ENCODE measurements at places on chromosomes 12 and 14.

GRCh38 chr12:127214186-127214585 lies 1052.8 kb upstream of the TMEM132C start:
- DNase-seq, result no peak

DNA sequence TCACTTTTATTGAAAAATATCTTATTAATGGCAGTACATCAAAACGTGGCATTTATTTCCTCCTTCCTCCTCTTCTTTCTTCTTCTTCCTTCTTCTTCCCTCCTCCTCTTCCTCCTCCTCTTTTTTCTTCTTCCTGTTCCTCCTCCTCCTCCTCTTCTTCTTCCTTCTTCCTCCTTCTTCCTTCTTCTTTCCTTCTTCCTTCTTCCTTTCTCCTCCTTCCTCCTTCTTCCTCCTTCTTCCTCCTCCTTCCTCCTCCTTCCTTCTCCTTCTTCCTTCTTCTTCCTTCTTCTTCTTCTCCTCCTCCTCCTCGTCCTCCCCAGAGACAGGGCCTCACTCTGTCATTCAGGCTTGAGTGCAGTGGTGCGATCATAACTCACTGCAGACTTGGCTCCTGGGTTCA lies 457.2 kb downstream of the AEBP2 start:
- no peak for DNase-seq

GRCh38 chr12:57821474-57822214 lies 3.1 kb upstream of the AVIL start:
- DNase-seq, result no peak

- DNase-seq, result no peak
Observed at GRCh38 chr14:99574099-99574880, 29.7 kb downstream of the CCDC85C start.

DNA sequence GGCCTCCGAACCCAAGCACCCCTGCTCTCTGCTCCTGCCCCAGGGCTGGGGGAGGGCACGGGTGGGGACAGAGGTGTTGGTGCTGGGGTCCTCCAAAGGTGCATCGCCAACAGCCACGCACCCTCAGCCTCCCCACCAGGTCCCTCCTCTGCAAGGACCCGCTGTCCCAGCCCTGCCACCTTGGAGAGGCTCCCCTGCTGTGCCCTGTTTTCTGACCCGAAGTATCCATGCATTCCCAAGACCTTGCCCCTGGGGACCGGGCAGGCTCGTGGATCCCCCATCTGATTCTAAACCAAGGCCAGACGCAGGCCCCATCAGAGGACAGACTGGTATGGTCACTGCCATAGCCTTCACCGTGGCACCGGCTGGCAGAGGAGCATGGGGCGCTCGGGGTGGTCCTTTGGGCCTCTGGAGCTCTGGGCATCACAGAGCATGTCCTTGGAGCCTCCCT lies 22.7 kb upstream of the BEGAIN start:
- DNase-seq, result no peak

- no peak for DNase-seq
Observed at GRCh38 chr12:7289743-7290142, 14.1 kb upstream of the ACSM4 start.

DNA sequence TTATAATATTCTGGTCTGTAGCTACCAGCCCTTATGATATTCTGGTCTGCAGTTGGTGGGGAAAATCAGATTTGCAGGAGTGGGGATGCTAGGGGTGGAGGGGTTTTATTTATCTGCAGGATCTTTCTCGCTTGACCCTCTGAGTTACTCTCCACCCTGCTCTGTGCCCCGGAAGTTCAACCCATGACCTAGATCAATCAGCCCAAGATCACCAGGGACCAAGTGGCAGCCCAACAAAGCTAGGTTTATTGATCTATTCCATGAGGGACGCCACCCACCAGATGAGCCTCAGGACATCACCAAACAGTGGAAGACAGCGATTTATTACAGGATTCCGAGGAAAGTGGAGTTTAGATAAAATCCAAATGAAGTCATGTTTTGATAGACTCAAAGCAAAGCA lies 25.8 kb upstream of the C12orf76 start:
- no peak for DNase-seq

- DNase-seq, result no peak
Observed at GRCh38 chr14:24804552-24805212, 170.7 kb upstream of the GZMB start.

DNA sequence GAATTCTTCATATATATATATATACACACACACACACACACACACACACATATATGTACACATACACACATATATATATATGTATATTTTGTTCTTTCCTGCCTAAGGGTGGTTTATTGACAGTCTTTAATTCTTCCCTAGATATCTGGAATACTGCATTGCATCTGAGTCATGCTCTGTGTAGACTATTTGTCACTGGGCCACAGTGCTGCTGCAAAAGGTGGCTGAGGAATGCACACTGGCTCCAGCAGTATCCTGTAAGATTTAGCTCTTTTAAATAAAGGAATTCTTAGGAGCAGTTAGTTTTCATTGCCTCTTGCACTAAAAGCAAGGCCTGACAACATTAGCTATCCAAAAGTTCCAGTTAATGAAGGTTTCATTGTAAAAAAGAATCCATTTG lies 200.9 kb downstream of the APAF1 start:
- DNase-seq, result no peak

GRCh38 chr12:117533687-117534086 lies 172.3 kb upstream of the NOS1 start:
- DNase-seq, result no peak

- DNase-seq, result no peak
Observed at GRCh38 chr12:16482726-16483125, 123.2 kb downstream of the LMO3 start.

GRCh38 chr14:90522571-90523191 lies 125.9 kb downstream of the CALM1 start:
- no peak for DNase-seq

DNA sequence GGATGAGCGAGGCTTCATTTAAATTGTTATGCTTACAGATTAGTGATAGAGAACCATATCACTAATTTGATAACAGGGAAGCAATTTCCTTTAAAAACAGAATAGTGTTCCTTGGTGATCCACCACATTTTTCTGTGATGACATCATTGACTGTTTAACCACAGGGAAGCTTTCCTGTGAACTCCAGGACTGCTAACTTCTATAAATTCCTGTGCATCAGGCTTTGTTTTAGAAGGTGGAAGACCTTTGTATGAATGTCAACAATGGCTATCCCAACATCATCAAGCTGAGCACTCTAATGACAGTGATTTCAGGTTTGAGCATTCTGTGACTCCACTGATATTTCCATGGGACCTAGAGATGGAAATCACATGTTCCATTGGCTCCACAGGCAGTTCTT lies 177.1 kb downstream of the RMST start:
- no peak for DNase-seq

DNA sequence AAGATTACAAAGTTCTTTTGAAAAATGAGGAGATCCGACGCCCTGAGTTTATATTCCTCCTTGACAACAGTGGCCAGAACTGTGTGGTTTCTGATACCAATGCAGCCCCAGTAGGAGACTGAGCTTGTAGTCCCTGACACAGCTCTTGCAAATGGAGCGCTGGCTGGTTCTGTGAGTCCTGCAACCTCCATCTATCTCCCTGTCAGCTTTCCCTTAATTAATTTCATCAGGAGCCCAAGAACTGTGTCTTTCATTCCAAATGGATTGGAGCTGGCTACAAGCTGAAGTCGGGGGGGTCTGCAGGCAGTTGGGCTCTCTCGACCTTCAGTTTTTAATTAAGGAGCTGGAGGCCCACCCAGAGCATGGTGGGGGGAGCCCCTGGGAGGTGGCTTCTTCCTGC lies 160.6 kb downstream of the ADGRD1 start:
- DNase-seq, result no peak

GRCh38 chr14:49203676-49204075 lies 382.5 kb downstream of the RPS29 start:
- DNase-seq, result no peak

DNA sequence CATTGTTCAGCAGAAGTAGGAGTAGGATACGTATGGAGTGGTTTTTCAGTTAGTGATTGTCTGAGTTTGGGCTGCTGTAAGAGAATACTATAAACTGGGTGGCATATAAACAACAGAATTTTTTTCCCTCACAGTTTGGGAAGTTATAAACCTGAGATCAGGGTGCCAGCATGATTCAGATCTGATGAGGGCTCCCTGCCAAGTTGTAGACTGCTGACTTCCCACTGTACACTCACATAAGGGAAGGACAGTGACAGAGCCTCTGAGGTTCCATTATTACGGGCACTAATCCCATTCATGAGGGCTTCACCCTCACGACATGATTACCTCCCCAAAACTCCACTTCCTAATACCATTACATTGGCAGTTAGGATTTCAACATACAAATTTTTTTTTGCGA lies 50.7 kb downstream of the ACSM4 start:
- DNase-seq, result no peak

DNA sequence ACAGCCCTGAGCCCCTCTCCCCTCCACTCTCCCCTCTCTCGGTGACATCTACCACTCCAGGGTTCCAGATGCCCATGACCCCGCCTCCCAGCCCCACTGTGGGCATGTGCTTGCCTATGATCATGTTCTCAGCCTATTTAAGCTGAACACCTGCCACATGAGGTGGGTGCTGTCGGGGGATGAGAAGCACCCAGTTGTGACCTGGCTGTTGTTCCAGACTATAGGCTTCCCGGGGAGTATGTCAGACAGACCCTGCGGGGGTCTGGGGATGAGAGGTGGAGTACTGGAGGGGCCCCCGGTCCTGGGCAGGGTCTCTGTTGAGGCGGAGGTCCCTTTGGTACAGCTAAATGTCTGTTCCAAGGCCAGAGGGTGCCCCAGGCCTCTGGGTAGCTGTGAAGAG lies 6.0 kb downstream of the VSX2 start:
- no peak for DNase-seq

DNA sequence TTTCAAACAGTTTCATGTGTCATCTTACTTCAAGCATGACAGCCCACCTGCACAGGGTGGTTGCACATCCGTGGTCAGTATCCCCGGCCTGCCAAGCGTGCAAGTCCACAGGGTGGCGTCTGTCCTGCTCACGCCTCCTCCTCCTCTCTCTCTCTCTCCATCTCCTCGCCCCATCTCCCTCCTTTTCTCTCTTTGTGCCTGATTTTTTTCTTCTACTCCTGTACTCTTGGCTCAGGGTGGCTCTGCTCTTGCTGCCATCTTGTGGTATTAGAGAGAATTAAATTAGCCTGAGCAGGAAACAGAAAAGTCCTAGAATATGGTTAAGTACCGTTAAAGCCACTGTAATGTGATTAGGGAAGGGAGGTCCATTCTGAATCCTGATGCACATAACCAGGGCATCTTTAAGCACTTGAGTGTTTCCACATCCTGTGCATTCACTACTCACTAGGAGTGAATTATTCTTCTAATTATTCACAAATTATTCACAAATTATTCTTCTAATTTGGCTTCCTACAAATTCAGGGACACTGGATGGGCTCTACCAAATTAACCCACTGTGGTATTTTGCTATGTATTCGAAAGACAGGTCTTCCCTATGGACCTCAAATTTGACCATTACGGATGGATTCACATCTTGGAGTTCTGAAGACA lies 25.5 kb upstream of the DTX1 start:
- no peak for DNase-seq

DNA sequence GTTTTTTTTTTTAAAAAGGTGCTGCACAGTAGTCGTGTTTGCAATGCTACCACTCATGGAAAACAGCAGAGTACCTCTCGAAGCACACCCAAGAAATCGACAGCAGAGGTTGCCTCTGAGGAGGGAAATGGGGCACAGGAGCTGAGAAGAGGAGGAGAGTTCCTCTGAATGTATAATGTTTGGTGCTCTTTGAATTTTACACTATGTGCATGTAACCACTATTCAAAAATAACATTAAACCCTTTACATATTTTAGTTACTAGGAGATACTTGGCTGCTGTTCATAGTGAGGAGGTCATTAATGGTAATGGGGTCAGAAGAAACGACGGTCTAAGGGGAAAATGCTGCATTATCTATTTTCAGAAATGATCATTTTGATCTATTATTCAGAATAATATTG lies 129.4 kb upstream of the CLEC14A start:
- no peak for DNase-seq

- no peak for DNase-seq
Observed at GRCh38 chr14:96139169-96139568, 65.5 kb upstream of the BDKRB2 start.

DNA sequence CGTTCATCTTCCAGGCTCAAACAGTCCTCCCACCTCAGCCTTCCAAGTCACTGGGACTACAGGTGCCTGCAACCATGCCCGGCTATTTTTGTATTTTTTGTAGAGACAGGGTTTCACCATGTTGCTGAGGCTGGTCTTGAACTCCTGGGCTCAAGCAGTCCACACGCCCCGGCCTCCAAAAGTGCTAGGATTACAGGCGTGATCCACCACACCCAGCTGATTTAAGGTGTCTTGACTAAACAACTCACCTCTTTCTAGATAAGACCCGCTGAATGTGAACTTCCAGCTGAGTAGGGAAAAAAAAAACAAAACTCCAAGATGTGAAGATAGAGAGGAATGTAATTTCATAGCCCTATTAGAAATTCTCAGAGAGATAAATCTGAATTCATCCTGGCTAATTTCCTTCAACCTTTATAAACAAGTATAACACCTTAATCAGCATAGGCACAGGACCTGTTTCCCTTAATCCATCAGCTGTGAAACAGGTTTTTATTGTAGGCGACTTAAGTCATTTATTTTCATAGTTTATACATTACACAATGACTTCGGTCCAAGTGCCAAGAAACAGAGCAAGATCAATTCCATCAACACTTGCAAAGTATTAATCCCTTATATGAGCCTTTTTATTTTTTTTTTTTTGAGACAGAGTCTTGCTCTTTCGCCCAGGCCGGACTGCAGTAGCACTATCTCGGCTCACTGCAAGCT lies 51.5 kb downstream of the HCAR2 start:
- DNase-seq, result no peak

DNA sequence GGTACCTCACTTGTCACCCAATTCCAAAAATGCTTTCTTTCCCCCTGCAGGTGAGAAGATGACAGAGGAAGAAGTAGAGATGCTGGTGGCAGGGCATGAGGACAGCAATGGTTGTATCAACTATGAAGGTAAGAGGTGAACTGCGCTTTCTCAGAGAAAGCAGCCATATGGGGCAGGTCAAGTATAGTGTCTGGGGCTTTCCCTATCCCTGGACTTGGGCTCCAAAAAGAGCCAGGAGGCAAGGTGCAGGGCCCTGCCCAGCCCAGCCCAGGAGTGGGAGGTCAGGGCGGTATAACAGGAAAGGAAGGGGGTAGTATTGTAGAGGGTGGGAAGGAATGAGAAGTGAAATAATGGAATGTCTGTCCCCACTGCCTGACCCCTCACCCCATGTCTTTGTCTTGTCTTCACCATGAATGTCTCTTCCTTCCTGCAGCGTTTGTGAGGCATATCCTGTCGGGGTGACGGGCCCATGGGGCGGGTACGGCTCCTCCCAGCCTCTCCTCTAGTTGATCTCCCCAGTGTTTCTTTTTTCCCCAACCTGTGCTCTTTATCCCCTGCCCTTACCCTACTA lies 2.1 kb downstream of the MYL6 start:
- DNase-seq, result peak; percentile 55

GRCh38 chr14:56059054-56059453 lies 59.2 kb upstream of the PELI2 start:
- no peak for DNase-seq

DNA sequence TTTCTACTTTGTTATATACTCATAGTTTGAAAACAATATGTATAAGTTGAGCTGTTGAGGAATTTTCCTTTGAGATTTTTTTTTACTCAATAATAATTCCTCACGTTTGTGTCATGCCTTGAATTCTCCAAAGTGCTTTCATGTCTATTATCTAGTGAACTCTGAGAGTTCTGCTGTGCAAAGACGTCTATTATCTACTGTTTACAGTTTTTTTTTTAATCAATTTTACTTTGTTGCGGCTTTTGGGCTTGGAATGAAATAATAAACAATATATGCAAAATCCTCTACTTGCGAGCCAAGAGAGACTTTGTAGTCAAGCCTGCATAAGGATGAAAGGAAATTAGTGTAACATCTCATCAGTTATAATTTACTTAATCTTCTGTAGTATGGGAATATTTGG lies 107.2 kb upstream of the FRMD6 start:
- no peak for DNase-seq

Data from CD4-positive, alpha-beta T cell treated with Interferon gamma for 1 hour (primary cell).